ENCODE measurements at places on chromosomes 5 and 9.

- no peak for DNase-seq
Measured at GRCh38 chr5:94640176-94640575, 21.7 kb downstream of the SLF1 start.

- DNase-seq: no peak
Measured at GRCh38 chr5:123124859-123125595, 36.0 kb downstream of the PRDM6 start.

DNA sequence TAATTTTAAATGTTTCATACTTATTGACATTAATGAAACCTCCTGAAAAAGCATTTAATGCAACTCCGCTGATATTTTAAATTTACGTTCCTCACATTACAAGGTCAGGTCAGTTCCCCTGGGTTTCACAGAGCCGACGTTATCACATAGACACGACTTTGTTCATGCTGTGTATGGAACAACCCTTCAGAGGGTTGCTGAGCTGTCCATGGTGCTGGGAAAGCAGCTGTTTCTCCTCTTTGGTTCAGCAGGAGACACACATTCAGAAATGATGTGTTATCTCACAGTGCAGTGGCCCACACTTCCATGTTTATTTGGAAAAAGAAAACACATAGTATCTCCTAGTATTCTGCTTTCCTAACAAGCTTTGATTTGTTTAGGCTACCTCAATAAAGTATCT, 53.5 kb downstream of the PPP2R2B start:
- DNase-seq: no peak

DNA sequence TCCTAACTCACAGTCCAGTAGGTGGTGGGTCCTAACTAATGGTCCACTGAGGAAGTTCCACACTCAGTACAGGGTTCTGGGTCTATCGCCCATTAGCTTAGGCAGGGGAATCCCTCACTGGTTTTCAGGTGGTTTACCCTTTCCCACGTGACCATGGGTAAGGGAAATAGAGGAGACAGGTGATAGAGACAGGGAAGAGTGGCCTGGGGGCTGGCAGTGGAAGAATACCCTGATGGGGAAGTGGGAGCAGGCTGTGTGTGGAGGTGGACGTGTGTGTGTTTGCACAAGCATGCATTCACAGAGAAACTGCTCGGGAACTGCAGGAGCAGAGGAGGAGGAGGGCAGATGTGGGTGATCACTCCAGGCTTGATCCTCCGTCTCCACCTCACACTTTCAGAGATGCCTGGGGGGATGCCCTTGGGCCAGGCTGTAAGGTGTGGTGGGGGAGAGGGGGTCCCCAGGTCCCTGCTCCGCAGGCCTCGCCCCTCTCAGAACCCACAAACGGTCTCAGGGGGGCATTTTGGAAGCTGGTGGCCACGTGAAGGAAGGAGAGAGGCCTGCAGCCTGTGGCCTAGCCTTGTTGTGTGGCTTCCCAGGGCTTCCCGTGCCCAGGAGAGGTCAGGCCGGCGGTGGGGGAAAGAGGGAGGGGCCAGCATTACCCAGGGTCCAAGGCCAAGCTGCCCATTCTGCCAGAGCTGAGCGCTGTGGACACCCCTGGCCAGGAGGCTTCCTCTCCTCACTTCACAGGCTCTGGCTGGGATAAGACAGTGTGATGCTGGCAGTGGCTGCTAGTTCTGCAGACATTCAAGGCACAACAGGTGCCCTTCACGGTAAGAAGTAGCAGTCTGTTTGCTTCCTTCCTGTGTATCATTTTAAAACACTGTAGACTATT, 80.0 kb downstream of the OTULIN start:
- DNase-seq: no peak

GRCh38 chr5:116564312-116564711, 10.3 kb downstream of the SEMA6A start:
- DNase-seq: no peak

- DNase-seq: no peak
Measured at GRCh38 chr5:181211208-181211607, 6.2 kb upstream of the TRIM7 start.

DNA sequence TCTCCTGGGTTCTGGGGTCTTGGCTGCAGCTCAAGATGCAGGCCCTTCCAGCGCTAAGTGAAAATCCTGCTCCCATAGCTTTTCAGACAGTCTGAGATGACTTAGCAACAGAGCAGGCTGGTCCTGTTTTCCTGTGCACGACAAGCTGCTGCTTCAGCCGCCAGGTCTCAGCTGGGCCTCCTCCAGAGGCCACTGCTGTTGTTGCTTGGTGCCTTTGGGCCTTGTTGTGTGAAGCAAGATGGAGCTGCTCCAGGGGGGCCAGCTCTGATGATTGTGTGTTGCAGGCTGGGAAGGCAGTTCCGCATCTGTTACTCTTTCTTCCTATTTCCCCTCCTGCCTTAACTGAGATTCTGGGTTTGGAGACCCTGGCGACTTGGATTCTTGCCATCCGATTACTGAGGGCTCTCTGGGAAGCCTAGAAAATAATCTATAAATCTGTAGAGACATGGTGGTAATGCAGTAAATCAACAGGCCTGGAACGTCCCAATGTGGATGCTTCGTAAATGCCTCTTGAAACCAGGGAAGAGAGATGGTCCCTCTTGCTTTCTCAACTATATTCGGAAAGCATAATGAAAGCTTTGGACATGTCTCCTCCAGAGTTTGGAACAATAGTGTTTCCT, 3.2 kb downstream of the MAP1B start:
- no peak for DNase-seq

- DNase-seq: no peak
Measured at GRCh38 chr5:147381555-147381954, 128.3 kb downstream of the DPYSL3 start.

DNA sequence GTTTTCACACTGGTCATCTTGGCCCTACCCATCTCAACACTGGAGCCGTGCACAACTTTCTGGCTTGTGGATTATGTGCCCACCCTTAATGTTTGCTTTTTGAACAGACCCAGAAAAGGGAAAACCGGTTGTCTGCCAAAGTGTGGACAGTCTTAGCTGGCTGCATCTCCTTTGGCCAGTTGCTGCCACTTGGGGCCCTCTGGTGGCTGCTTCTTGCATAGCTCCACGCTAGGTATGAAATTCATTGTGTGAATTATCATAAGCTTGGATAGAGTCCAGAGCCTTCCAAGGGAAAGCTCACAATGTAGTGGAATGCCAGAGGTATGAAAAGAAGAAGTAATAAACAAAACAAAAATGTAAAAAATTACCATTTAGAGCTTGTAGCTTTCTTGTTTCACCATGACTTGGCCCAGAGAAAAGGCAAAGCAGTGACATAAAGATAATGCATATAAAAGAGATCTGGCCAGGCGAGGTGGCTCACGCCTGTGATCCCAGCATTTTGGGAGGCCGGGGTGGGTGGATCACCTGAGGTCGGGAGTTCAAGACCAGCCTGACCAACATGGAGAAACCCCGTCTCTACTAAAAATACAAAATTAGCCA, 12.5 kb upstream of the SLC36A3 start:
- peak; percentile 71 for DNase-seq

DNA sequence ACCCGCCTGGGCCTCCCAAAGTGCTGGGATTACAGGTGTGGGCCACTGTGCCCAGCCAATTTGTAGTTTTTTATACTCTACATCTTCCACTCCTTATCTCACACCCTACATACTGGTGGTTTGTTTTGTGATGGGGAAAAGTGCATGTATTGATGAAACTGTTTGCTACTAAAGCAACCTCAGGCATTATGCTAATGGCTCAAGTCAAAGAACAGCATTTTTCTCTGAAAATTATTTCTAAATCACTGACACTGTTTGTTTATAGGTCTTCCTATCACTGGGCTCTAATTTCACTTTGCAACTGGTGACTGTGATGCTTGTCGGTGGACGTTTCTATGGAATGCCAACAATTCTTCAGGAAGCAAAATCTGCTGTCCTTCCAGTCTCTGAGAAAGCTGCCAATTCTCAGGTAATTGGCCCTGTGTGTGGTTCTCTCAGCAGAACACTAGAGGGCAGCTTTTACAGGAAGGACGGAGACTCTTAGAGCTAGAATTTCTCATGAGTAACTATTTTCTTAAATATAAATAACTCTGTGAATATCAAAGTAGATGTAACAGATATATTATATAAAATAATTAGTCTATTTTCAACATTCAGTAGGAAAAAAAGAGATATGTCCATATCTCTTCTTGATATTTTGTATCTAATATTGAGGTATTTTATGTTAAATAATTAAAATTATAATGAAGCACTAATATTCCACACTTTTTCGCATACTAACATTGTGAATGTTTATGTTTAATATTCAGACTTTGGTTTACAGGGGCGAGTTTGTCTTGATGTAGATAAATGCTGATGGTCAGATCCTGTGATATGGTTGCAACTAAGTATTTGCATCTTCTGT, 244.1 kb downstream of the ADGRV1 start:
- peak; percentile 74 for DNase-seq

GRCh38 chr5:123916345-123917121, 404.6 kb downstream of the CSNK1G3 start:
- no peak for DNase-seq

DNA sequence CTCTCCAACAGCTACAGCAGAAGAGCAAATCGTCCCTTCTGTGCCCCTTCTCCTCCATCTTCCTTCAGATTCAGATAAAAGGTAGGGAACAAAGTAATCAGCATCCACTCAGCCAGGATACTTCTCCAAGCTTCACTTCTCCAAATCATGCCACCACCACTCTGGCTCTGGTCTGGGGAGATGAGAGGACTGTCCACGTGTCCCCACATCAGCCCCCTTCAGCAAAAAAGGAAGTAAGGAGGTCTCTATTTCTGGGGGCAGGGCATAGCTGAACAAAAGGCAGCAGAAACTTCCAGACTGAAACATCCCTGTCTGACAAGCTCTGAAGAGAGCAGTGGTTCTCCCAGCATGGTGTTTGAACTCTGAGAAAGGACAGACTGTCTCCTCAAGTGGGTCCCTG, 116.9 kb downstream of the C5orf15 start:
- DNase-seq: no peak

DNA sequence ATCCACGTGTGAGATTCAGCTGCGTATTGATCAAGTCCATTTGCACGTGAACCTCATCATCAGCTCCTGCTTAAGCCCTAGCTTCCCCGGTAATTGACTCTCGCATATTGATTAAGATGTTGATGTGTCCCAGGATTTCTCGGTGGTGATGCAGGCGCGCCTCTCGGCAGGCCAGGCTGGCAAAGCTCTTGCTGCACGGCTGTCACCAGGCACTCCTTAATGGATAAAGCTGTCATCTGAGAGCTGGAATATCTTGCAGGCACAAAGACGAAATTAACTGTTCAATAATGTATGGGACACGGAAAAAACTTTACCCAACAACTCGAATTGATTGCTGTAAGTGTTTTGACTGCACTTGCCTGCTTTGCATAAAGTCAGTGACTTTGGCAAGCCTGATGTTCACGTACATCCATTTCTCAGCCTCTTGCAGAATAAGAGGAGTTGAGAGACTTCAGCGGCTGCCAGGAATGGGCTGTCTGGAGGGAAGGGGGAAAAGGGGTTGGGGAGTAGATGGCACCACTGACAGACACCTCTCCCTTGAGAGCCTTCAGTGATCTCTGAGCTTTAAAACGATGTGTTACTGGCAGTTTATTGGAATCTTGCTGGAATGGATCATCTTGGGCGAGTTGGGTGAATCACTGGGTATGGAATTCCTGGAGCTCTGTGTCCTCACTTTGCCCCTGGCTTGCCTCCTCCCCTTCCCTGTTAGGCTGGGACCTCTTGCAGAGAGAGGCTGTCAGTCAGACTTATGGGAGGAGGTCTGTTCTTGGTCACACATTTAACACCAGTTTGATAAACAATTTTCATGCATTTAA, 650.3 kb downstream of the CCDC171 start:
- DNase-seq: peak; percentile 6
